ENCODE measurements at places on chromosomes 12 and 14.

DNA sequence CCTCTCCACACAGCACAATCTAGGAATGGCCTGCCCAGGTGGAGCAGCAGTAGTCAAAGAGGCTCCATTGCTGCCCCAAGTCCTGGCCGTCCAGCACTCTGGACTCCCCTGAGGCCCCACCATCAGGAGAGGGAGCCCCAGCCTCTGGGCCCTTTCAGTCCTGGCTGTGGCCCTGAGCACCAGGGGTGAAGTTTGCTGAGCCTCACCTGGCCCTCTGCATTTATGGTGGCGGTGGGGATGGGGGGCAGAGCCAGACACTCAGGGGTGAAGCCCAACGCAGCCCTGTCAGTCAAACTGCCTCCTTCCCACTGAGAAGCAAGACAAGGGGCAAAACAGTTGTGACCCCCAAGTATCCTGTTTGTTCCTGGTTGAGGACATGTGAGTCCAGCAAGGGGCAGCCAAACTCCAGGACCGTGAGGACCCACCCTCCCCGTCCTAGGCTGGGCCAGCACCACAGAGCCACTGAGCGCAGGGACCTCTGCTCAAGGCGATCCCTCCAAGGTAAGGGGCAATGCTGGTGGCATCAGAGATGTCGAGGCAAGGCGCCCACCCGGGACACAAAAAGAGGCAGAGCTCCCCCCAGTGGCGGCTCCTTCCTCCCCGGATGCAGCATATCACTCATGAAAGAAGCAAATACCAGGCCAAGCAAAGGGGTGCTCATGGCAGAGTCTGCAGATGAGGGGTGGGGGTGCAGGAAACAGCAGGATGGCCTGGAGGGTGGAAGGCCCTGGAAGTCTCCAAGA, 4.8 kb upstream of the AMN start:
- DNase-seq = no peak

DNA sequence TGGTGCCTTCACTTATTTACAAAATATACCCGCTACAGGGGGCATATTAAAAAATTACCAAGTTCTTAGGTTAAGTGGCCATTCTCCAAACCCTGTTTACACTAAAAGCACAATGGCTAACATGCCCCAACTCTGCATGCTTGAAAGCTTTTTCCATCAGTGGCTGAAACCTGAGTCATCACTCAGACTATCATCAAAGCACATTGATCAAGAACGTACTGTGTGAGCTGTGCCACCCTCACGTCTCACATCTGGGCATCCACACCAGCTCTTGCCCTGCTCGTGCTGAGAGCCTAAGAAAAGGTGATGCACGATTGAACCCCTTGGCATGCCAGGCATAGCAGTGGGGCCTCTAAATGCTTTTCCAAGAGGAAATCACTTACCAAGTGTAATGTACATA, 13.2 kb downstream of the AQP6 start:
- no peak for DNase-seq

- no peak for DNase-seq
Measured at GRCh38 chr12:55682087-55682796, 25.5 kb downstream of the ITGA7 start.

- no peak for DNase-seq
Measured at GRCh38 chr12:12779529-12779928, 5.9 kb upstream of the APOLD1 start.

- DNase-seq = no peak
Measured at GRCh38 chr14:82122655-82123054, 589.0 kb upstream of the SEL1L start.

- DNase-seq = no peak
Measured at GRCh38 chr12:93882763-93883162, 205.6 kb downstream of the CRADD start.

- DNase-seq = no peak
Measured at GRCh38 chr14:103504991-103505565, 17.6 kb downstream of the CKB start.

GRCh38 chr12:130954544-130954831, 781 bp downstream of the ADGRD1 start:
- DNase-seq = no peak

- no peak for DNase-seq
Measured at GRCh38 chr14:85233756-85234155, 296.2 kb upstream of the FLRT2 start.

DNA sequence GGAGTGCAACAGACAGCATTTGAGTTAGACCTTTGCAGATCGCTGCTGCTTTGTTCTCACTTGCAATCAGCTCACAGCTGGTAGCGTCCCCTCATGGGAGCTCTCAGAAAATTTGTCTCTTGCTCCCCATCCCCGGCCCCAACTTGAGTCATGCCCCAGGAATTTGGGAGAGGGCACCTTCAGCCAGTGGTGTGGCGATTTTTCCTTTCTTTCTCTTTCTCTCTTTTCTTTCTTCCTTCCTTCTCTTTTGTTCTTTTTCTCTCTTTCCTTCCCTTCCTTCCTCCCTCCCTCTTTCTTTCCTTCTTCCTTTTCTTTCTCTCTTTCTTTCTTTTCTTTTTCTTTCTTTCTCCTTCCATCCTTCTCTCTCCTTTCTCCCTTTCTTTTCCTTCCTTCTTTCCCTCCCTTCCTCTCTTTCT, 34.2 kb upstream of the MAP1LC3B2 start:
- DNase-seq = no peak

DNA sequence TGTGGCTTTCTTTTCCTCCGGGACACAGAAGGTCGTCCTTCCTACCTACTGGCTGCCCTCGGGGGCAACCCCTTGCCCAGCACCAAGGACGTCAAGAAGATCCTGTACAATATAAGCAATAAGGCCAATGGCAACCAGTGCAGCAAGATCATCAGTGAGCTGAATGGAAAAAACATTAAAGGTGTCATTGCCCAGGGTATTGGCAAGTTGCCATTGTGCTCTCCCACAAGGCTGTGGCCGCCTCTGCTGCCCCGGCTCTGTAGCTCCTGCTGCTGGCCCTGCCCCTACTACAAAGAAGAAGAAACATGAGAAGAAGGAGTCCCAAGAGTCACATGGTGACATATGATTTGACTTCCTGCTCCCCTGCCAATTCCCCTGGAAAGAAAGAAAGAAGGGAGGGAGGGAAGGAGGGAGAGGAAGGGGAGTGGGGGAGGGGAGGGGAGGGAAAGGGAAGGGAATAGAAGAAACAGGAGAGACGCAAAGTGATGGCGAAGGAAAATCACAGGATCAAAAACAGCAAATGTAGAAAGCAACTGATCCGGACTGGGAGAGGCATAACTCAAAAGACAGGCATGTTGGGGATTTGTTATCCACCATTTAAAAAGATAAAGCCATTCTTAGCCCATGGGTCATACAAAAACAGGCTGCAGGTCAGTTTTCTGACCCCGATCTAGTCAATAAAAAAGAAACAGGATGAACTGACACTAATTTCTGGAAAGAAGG, 61.3 kb upstream of the RESF1 start:
- peak; percentile 25 for DNase-seq

DNA sequence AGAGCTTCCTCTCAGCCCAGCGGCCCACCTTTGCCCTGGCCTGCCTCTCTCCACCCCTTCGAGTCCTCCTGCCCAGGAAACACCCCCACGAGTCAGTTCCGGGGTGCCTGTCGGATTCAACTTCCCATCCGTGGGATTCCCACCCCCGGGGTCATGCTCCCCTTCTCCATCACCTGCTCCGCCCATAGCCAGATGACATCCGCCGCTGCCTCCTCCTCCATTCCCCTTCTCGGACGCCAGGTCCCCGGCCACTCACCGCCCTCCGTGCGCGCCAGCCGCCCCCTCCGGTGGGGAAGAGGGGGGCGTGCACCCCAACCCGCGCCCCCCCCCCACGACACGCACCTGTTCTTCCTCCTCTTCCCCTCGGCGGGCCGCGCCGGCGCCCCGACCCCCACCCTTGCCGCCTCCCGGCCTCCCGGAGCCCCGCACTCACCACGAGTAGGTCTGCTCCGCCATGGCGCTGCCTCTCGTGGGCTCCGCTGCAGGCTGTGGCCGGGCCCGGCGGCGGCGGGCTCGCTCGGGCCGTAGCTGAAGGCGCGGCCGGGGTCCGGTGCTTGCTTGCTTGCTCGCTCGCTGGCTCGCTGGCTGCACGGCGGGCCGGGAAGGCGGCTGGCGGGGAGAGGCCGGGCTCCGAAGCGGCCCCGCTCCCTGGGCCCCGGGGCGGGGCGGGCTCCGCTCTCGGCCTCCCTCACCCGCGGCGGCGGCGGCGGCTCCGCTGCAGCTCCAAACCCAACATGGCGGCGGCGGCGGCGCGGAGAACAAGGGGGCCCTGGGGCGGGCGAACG, 554 bp downstream of the SPPL3 start:
- peak; percentile 52 for DNase-seq

DNA sequence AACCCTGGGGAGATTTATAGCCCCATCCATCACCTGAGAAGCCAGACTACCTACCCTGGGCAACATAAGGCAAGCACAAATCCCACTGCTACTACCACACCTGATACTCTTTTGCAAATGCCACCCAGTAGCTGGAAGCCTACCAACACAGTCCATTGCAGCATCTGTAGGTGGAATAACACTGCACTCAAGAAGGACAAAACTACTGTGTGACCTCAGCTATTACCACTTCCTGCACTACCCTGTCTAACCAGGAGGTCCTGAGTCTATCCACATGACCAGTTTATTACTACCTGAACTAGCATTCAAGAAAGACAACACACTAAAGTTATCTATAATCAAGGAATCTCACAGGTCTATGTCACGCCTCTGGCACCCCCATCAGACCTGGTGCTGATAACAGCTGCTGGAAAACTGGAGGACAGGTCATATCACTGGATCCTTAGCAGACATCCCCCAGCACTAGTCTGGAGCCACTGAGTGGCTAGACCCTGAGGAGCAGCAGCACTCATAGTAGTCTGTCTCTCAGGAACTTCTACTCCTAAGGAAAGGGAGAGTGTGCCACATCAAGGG, 2.9 kb upstream of the CLEC1A start:
- no peak for DNase-seq

GRCh38 chr12:132669166-132669879, 17.8 kb downstream of the POLE start:
- DNase-seq = no peak

- DNase-seq = no peak
Measured at GRCh38 chr12:130672089-130672820, 43.8 kb downstream of the RIMBP2 start.

GRCh38 chr12:15982071-15982470, 70.9 kb downstream of the DERA start:
- DNase-seq = no peak

DNA sequence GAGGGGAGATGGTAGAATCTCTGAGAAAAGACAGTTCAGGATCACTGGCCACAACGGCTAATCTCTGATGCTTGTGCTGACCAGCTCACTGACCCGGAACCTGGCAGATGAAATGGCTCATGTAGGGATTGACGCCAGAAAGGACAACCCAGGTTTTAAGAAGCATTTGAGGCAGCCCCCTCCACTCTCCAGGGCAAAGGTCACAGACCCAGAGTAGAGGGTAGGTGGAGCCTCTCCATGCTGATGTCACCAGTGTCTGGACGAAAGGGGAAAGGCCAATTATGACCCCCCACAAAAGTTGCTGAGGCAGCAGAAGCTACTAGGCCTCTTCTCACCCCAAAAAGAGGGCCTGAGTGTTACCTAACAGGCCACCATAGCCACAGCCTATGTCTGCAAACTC, 1.2 kb downstream of the METTL1 start:
- DNase-seq = no peak

- no peak for DNase-seq
Measured at GRCh38 chr14:96761066-96761465, 36.1 kb upstream of the VRK1 start.

DNA sequence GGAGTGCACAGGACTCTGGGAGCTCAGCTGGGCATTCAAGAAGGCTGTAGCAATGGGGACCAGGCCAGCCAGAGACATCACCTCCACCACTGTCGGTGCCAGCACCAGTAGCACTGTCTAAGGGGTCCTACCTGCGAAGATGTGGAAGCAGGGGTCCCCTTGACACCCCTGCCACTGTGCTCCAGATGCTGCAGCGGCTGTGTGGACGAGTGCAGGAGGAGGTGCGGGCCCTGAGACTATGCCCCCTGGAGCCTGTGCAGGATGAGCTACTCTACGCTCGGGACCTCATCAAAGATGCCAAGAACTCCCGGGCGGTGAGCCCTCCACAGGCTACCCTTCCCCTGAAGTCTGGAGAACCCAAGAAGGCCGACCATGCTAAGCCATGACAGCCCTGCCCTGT, 8.6 kb downstream of the CARMIL3 start:
- no peak for DNase-seq

DNA sequence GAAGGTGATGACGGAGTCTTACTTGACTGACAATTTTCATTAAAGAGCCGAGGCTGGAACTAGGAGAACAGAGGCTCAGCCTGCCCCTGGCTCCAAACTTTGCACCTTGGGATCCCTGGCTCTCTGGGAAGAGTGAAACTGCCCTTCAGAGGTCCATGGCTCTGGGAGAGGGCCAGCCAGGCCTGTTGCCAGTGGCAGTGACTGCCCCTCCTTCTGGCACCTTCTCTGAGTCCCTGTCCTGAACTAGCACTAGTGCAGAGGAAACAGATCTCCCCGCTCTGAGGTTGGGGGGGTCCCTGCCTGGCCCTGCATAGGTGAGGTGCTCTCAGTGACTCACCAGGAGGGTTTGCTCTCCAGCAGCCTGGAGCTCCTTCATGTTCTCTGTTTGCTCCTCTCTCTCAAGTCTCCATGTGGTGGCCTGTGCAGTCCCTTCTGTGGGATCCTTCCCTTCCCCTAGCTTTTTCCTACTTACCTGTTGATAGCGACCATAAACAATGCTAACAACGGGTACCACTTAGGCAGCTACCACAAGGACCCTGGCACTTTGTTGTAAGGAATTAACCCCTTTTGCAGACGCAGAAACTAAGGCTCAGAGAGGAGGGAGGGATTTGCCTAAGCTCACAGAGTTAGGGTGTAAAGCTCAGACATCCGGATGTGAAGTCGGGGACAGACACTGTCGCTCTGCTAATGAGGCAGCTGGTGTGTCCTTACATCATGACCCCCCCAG, 22.4 kb downstream of the FAM222A start:
- DNase-seq = no peak

DNA sequence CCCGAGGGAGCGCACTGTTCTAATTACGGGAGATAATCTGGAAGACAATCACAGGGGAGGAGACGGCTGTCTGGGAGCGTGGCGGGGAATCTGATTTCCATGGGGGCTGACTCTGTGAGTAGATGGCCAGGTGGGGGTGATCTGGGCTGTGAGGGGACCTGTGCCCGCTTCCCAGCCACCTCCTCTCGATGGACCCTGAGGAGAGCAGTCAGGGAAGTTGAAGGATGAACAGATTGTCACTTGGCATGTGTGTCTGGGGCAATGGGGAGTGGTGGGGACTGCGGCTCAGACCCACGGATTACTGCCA, 22.6 kb downstream of the GALNT9 start:
- DNase-seq = no peak

GRCh38 chr14:66476964-66477363, 9.2 kb upstream of the CCDC196 start:
- DNase-seq = no peak

GRCh38 chr12:98559666-98560065, 33.8 kb upstream of the SLC25A3 start:
- no peak for DNase-seq

GRCh38 chr12:87234898-87235297, 794.3 kb downstream of the C12orf50 start:
- no peak for DNase-seq

DNA sequence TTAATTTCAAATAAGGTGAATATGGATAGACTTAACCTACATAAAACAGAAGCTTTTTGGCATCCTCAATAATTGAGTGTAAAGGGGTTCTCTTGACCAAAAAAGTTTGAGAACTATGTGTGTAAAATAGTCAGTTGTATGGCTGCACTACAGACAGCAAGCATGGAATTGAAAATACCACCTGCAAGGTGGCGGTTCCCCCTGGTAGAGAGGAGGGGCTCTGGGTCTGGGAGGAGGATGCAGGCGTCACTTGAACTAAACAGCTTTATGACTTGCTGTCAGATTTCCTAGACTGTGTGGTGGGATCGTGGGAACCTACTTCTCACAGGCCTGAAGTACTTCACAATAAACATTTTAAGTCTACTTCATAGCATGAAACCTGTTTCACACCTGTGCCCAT, 6.3 kb downstream of the EVL start:
- no peak for DNase-seq

Data from gastrocnemius medialis (tissue), 4 donors.